ENCODE measurements at places on chromosomes 11 and 22.

DNA sequence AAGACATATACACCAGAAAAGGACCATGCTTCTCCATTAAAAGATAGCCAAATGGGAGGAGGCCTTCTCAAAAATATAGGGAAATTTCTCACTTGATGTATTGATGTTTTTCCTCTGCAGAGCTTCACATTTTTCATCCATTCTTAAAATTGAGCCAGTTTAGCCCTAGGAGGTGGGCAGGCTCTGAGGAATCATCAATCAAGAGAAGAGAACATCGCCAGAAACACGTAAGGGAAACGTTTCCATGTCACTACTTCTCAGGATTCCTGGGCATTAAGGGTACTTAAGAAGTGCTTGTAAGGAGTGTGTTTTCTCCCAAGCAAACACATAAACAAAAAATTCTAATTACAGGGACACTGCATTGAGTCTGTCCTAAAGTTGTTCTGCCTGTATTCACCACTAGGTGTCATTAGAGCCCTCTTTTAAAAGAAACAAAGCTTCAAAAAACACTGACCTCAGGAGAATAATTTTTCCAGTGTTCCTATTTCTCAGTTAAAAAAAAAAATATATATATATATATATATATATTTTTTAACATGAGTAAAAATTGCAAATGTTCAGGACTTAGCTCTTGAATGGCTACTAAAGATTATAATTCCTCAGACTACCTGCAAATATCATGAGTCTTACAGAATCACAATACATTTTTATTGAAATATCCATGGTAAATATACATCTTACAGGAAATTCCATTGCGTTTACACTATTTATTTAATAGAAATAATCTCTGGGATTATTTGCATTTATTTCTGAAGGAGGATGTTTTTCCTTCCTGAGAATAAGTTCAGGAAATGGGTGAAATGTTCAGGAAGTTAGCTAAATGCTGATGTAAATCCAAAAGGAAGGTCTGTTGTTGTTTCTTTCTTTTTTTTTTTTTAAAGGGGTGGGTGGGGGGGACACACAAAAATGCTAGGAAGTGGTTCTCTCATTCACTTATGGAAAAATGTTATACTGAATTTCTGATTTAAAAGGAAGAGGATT is 16.0 kb downstream of the FZD4 start:
- peak; percentile 60 for DNase-seq

GRCh38 chr11:38721586-38722315 is 2123.7 kb upstream of the RAG2 start:
- no peak for DNase-seq

DNA sequence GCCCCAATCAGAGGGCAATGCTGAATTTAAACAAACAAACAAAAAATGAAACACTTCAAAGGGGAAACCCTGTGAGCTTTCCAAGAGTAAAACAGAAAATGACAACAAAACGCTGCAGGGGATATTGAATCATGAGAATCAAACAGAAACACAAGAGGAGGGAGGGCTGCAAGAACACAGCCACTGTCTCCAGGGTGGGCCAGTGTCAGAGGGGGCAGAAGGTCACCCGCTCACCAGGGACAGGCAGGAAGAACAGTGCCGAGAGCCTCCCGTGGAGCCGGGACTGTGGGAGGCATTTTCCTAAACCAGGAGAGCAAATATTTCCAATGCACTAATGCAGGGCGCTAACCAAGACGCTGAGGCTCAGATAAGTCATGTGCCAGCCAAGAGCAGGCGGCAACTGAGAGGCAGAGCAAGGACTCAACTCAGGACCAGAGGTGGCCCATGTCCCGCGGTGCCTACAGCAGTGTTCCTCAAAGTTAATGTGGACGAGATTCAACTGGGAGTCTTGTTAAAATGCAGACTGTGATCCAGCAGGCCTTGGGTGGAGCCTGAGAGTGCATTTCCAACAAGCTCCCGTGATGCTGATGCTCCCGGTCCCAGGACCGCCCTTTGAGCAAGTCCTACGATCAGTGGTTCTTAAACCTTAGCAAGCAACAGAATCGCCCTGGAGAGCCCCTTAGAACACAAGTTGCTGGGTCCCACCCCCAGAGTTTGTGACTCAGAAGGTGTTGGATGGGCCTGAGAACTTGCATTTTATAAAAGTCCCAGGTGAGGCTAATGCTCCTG is 197.2 kb downstream of the TENM4 start:
- DNase-seq = no peak

DNA sequence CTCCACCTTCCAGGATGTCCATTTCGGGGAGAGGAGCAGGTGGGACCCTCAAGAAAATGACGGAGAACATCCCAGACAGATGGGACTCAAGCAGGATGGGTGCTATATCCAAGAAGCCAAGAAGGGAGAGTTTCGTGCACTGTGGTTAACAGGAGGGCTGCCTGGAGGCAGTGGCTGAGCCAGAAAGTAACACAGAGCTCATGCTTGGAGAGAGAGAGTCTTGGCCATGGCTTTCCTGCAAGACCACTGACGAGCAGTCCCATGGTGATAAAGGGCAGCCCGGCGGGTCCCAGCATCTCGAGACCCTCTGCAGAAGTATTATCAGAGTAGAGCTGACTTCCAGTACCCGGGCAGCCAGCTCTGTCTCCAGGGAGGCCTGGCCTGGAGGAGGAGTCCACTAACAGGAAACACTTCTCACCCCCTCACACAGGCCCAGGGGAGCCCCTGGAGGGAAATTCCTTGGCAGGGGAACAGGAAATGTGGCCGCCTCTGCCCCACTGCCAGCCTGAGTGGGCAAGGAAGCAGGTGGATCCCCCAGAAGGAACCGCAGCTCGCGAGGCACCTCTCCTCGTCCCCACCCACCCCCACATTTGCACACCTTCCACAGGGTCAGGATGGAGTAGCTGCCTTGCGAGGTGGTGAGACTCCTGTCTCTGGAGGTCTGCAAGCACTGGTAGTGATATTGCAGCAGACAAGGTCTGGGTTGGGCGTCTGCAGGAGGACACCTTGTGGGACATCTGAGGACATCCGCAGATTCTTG is 32.2 kb downstream of the CYTH4 start:
- DNase-seq = no peak

Measured in HFFc6 (cell line).